Left lung (tissue), 14 donors: ENCODE measurements at places on chromosomes 3 and 15. TPM values are rescaled to one million over a fixed set of nuclear protein-coding genes. Genes with fewer than 3 reads are reported as not detected.

GRCh38 chr3:149223461-149223820, 1.8 kb upstream of the CP start:
- no peak for DNase-seq

DNA sequence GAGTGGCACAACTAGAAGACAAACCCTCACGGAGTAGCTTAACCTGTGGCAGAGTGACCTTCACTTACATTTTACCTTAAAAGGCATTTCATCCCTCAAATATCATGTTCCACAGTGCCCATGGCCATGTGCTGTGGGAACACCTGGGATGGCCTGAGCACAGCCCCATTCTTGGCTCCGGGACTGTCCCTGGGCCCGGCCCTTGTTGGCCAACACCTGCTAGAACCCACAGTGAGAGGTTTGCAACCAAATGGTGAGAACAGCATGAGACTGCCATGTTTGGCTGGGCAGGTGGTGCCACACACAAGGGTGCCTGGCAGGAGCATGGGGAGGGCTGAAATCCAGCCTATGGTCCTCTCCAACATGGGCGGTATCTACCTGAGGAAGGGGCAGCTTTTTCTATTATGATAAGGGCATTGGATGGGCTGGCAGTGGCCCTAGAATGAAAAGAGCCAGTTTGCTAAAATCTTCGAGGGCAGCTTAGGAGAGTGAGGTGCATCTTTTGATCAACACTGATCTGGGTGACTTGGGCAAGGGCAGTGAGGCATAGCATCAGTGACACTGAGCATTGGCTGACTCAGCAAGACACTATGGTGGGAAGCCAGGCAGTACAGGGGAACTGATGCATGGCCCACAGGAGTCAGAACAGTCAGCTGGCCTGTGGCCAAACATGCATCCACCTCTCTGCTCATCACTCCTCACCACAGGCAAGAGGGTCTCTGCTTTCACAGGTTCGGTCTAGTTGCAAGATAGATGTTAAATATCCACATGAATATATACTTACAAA, 53.9 kb downstream of the SYNM start:
- no peak for DNase-seq

- no peak for DNase-seq
These were observed 620 bp upstream of the ANP32A start for GRCh38 chr15:68821190-68821840.

GRCh38 chr15:79041601-79042168, 48.9 kb downstream of the RASGRF1 start:
- no peak for DNase-seq

DNA sequence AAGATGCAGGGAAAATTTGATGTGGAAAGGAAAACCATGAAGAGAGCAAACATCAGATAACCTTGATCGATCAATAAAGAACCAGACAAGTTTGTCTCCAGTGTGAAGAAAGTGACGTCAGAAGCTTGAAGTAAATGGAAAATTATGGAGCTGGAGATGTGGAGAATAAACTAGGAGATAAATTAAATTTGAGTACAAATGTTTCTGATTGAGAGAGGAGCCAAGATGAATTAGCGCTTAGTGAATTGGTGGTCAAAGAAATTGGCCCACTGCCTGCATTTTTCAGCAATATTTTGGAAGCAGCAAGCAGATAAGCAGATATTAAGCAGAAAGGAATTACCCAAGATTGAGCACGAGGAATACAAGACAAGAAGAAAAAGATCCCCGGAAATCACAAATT, 567.3 kb upstream of the ZNF385D start:
- DNase-seq = no peak

The KIF23 gene
- polyA plus RNA-seq = 39.0 TPM
